Activated CD4-positive, alpha-beta T cell treated with anti-CD3 and anti-CD28 coated beads, Interleukin-2, amount 50 U/mL, for 24 hours (primary cell): ENCODE measurements at places on chromosomes 11 and 22.
A peak's percentile ranks its signal among the peaks of the same experiment; 100 is the strongest.

GRCh38 chr22:43946384-43946667 lies 8.9 kb upstream of the SAMM50 start:
- DNase-seq, result no peak

GRCh38 chr22:35903571-35904335 lies 124.9 kb downstream of the RBFOX2 start:
- DNase-seq, result no peak

GRCh38 chr22:23106344-23106743 lies 35.4 kb downstream of the RSPH14 start:
- DNase-seq, result no peak

- DNase-seq, result no peak
These were observed 33.5 kb upstream of the SMIM38 start for GRCh38 chr11:69122326-69122629.

GRCh38 chr11:11963842-11964773 lies 44.3 kb downstream of the DKK3 start:
- DNase-seq, result no peak

DNA sequence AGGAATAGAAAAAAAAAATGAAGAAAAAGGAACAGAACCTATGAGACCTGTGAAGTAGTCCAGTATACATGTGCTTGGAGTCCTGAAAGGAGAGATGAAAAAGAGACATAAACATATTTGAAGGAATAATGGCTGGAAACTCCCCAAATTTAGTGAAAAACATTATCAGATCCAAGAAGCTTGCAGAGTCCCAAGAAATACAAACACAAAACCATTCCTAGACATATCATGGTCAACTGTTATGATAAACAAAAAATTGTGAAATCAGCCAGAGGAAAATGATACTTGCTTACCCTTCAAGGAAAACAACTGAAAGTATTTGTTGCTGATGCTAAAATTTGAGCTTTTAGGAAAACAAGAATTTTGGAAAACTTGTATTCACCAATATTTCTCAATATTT lies 250.1 kb downstream of the DDX10 start:
- no peak for DNase-seq

GRCh38 chr11:75349521-75350116 lies 1.8 kb downstream of the ARRB1 start:
- DNase-seq, result no peak

DNA sequence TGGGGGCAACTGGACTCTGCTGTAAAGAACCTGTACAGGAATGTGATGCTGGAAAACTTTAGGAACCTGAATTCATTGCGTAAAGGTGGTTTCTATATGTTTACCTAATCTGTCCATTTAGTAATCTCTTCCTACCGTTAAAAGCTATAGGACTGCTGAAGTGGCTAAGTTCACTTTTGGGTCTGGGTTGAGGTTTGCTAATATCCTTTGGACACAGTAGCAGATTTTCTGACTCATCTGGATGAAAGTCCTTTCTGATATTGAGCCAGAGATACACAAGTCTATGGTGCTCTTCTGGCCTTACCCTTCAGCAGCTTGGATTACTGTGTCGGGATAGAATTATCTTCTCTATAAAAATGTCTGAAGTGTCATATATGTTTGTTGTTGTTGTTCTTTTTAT lies 16.9 kb downstream of the ZNF215 start:
- no peak for DNase-seq

- no peak for DNase-seq
These were observed 19.0 kb upstream of the LMO1 start for GRCh38 chr11:8282631-8283030.

DNA sequence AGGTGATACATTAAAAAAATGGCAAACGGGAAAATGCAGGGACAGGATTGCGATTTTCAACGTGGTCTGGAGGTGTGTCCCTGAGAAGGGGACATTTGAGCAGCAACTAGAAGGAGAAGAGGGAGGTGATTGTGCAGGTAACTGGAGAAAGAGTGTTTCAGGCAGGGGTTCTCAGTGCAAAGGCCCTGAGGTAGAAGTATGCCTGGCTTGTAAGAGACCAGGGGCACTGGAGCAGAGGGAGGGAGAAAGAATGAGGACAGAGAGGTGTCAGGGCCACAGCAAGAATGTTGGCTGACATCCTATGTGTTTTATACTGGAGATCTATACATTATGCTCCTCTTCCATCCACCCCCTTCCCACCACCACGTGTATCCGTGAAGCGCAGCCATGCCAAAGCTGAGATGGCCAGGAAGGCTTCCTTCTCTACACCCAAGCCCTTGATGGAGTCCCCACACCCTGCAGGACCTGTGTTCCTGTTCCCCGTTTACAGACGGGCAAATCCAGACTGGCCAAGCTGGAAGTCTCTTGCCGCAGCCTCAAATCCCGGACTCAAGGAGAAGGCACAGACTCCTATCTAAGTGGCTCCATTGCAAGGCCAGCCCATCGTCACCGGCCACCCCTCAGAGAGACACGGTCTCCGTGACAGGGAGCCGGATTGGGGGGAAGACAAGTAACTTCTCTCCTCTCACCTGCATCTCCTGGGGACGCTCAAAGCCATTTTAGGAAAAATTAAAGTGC lies 416.1 kb downstream of the MN1 start:
- DNase-seq, result no peak

GRCh38 chr11:73760135-73760678 lies 667 bp downstream of the RAB6A start:
- DNase-seq, result no peak

- DNase-seq, result peak; percentile 45
These were observed at the start of gene FAM111A for GRCh38 chr11:59142530-59143507. Gene FAM111A (plus strand): TSS chr11:59142856. CDS start chr11:59148873, 6,017 bp downstream.
